Activated CD4-positive, CD25-positive, alpha-beta regulatory T cell treated with anti-CD3 and anti-CD28 coated beads, Interleukin-2, amount 50 U/mL, for 72 hours (primary cell): ENCODE measurements at places on chromosomes 7 and 10.

- no peak for DNase-seq
Measured at GRCh38 chr10:3532644-3533043, 252.4 kb downstream of the KLF6 start.

- no peak for DNase-seq
Measured at GRCh38 chr10:91860885-91861284, 48.4 kb downstream of the FGFBP3 start.

- no peak for DNase-seq
Measured at GRCh38 chr7:77199013-77199966, at the start of gene FGL2. Gene FGL2, minus strand, starts transcription at chr7:77199819. Its CDS starts 26 bp downstream, at chr7:77199793.

GRCh38 chr7:97357459-97357858 is 240.0 kb downstream of the SDHAF3 start:
- no peak for DNase-seq

GRCh38 chr10:112456533-112456932 is 9.5 kb downstream of the VTI1A start:
- no peak for DNase-seq

- no peak for DNase-seq
Measured at GRCh38 chr10:98097616-98098015, 36.8 kb upstream of the R3HCC1L start.

- no peak for DNase-seq
Measured at GRCh38 chr10:17236468-17237148, 8.6 kb downstream of the VIM start.

DNA sequence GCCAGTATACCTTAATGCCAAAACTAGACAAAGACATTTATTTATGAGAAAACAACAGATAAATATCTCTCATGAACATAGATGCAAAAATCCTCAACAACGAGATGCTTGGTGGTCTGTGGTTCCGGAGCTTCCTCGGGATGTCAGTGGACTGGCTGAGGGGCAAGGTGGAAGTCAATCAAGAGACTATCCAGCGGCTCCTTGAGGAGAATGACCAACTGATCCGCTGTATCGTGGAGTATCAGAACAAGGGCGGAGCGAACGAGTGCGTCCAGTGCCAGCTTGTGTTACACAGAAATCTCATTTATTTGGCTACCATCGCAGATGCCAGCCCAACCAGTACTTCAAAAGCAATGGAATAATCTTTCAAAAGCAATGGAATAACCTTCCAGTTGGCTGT is 60.0 kb upstream of the PARD3 start:
- DNase-seq, result no peak

DNA sequence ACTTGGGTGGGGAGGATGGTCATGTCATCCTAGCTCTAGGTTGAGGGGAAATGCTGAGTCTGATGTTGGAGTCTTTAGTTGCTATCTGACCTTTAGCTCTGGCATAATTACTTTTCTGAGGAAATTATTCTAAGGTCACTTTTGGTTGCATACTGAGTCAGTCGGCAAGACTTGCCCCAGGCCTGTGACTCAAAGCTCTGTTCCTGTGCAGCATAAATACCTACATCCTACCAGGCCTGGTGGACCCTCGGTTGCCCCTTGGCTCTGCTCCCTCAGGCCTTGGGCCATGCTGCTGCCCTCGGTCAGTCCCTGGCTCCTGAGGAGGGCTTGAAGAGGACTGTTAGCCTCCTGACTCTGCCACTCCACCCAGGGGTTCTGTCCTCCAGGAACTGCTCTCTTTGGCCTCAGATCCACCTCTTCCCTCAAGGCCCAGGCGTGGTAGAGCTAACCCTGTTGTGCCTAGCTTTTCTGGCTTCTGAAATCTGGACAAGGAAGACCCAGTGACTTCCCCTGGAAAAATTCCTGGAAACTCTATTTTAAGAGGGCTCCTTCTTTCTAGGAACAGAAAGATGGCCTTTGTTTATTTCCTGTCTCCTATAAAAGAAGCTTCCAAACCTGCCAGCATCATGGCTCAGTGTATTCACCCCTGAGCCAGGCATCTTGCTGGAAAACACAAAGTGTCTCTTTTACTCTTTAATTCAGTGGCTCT is 71.2 kb downstream of the TMEM178B start:
- no peak for DNase-seq

GRCh38 chr10:93143281-93143680 is 69.6 kb downstream of the CYP26A1 start:
- no peak for DNase-seq

- no peak for DNase-seq
Measured at GRCh38 chr7:149773446-149774236, at the start of gene ZNF467. Gene ZNF467, minus strand, starts transcription at chr7:149773588. Its CDS starts 2,556 bp downstream, at chr7:149771032.

GRCh38 chr7:45495618-45496017 is 78.5 kb upstream of the ADCY1 start:
- no peak for DNase-seq

GRCh38 chr7:47190462-47190861 is 391.4 kb downstream of the TNS3 start:
- no peak for DNase-seq

DNA sequence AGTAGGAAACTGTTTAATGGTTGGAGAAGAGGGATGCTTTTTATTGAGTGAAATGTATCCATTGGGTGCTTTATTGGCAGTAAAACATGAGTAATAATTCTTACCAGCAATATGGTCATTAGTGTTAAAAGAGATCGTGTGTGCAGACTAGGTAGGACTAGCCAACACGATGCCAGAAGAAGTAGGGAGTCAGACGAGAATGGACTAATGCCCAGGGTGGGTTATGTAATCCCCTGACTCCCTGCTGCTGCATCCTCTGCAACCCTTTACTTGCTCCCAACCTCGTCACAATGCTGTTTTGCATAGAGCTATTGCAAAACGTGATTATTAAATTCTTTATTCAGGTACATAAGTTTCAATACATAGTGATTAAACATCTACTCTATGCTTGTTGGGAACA is 1213.7 kb downstream of the GATA3 start:
- DNase-seq, result no peak
